ENCODE measurements at places on chromosomes 6 and 20.

GRCh38 chr6:16669227-16669626 is 92.0 kb downstream of the ATXN1 start:
- no peak for DNase-seq

DNA sequence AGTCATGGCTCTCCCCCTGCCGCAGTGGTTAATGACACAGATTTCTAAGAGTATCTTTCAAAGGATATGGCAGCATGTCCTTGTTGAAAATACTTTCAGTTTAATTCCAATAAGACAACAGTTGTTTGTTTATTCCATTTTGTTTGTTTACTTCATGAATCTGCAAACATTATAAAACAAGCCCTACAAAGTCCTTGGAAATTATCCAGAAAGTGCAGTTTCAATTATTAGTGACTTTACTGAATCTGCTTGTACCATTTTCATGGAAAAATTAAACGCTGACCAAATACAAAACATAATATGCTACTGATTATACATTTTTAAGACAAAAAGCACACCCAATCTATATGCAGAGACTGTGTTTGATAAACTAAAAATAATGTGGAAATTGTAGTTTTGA is 3.3 kb downstream of the HEY2 start:
- DNase-seq: no peak

DNA sequence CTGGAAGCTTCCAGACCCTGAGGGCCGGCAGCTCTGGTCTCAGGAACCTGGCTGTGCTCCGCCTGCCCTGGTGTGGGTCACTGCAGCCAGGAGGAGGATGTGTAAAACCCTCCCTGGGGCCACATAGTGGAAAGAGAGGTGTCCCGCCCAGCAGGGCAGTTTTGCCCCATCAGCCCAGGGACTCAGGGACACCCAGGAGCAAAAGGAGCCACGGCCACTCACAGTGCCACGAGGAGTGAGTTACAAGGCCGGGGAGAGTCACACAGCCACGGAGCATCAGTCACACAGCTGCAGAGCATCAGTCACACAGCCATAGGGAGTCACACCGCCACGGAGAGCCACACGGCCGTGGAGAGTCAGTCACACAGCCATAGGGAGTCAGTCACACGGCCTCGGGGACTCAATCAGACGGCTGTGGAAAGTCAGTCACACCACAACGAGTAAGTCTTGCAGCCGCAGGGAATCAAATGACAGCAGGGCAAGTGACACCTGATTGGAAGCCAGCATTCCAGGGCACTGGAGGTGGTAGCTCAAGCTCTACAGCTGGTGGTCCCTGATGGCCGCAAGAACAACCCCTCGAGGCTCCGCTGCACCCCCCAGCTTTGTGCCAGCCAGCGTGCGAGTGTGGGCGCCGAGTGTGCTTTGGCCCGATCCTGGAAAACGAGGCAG is 60.9 kb downstream of the DLL1 start:
- no peak for DNase-seq

DNA sequence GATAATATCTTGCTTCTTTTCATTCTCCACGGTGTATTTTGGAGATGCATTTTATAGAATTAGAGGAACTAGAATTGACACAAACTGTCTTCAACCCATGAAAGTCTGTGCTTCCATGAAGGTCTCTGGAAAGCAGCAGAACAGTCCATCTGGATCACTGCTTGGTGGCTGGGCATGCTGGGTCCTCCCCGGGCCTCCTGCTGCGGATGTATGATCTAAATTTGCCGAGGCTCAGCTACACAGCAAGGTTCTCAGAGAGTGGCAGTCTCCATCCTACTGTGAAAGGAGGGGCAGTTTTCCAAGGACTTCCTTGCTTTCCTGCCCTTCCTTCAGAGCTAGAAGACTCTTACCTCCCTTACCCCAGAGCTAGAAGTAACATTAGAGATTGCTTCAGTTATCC is 15.1 kb downstream of the PKIG start:
- no peak for DNase-seq

- DNase-seq: peak; percentile 22
These were observed 13.1 kb upstream of the NT5DC1 start for GRCh38 chr6:116087437-116088027.

GRCh38 chr6:112044856-112045255 is 9.0 kb upstream of the CCN6 start:
- DNase-seq: no peak

GRCh38 chr6:23418095-23418494 is 707.9 kb upstream of the NRSN1 start:
- DNase-seq: no peak

DNA sequence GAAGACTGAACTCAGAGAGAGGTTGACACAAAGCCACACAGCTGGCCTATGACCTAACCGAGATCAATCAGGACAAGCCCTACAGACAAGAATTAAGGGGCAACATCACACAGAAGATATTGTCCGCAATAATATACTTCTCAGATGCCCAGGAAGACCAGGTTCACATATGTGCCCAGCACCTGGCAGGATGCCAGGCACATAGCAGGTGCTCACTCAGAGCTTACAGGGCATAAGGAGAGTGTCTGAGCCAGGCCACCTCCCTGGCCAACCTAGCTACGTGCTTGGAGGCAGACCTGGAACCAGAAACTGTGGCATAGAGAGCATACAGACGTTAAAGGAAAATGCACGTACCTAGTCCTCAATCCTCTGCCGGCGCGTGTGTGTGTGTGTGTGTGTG is 87.0 kb upstream of the LRFN2 start:
- no peak for DNase-seq

DNA sequence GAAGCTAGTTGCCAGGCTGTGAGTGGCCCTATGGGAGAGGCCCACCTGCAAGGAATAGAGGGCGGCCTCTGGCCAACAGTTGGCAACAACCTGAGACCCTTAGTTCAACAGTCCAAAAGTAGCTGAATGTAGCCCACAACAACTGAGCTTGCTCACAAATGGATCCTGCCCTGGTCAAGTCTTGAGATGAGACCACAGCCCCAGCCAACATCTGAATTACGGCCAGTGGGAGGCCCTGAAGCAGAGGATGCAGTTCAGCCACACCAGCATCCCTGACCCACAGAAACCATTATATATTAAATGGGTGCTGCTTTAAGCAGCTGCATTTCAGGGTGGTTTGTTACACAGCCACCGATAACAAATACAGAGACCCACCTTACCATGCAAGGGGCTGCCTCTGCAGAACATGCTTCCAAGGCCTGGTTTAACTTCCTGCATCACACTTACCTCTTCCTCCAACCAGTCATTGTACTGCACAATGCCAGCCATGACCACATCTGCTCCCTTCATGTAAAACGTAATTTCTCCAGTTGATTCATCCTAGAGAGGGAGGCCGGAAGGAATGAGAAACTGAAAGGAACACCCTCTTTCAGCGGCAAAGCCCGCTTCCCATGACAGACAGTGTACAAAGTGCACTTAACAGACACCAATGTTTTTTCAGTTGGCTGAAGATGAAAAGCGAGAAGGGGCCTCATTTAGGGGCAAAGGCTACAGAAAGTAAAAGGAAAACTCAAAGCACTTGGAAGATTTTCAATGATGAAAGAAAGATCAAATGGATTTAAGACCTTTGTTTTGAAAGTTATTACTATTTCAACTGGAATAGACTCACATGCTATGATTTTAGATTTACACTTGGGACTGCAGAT is 86.2 kb upstream of the NFATC2 start:
- no peak for DNase-seq

DNA sequence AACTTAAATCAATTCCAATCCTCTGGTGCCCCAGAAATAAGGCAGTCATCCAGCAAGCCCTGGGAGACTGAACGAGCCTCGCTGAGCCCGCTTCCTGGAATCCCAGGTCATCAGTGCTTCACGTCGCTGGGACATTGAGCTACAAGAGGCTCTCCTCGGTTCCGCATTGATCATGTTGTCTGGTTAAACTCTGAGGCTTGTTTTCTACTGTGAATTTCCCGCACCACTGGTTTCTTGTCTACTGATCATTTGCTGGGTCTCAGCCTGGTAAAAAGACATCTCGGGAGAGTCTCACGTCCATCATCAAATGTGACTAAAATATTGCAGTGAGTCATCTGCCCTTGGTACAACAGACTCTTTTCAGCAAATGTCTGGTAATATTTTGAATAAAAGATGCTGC is 569.2 kb downstream of the QKI start:
- DNase-seq: no peak

GRCh38 chr6:157552081-157552747 is 171.2 kb downstream of the ZDHHC14 start:
- no peak for DNase-seq

- no peak for DNase-seq
These were observed 1.6 kb downstream of the NOX3 start for GRCh38 chr6:155454008-155454407.

DNA sequence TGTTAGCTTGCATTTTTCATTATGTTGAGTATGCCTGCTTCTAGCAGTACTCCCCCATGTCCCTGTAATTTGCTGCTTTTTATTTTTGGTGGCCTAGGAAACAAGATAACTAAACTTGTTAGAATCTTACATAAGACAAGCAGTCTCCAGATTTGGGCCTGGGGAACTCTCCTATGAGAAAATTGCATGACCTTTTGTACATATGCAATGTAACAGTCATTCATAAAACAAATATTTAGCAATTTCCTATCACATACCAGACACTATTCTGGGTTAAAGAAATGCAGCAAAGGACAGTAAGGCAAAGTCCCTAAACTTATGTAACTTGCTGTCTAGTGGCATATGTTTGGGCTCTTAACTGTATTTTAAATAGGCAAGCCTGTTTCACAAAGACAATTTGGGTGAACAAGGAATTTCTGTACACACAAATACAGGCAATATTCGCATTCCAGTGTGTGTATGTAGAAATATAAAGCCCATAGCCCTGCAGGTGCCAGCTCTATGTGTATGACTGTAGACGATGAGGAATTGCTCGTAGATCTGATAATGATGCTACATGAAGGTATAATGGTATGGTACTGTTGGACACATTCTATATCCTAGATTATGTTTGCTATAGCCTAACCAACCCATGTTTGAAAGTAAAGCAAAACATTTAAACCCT is 305.2 kb upstream of the CITED2 start:
- DNase-seq: no peak

DNA sequence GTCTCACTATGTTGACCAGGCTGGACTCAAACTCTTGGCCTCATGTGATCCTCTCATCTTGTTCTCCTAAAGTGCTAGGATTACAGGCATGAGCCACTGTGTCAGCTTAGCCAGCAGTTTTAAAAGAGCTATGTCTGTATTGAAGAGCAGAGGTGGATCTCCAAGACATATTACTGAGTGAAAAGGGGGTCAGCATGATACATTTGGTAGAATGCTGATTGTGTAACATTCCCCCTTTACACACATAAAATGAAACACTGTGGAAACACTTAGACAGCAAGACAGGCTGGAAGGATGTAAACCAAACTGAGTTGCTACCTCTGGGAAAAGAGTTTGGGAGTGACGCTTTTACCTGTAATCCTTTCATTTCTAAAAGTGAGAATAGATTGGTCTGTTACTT is 1.7 kb upstream of the RIPOR3 start:
- DNase-seq: no peak

GRCh38 chr20:24501764-24502556 is 32.5 kb downstream of the SYNDIG1 start:
- peak; percentile 76 for DNase-seq

- DNase-seq: peak; percentile 85
These were observed 169.3 kb upstream of the ZNF337 start for GRCh38 chr20:25865715-25866656.

GRCh38 chr20:2524709-2525506 is 11.5 kb upstream of the TMC2 start:
- DNase-seq: peak; percentile 70

- DNase-seq: no peak
These were observed 218.7 kb upstream of the FUT9 start for GRCh38 chr6:95797054-95797453.

DNA sequence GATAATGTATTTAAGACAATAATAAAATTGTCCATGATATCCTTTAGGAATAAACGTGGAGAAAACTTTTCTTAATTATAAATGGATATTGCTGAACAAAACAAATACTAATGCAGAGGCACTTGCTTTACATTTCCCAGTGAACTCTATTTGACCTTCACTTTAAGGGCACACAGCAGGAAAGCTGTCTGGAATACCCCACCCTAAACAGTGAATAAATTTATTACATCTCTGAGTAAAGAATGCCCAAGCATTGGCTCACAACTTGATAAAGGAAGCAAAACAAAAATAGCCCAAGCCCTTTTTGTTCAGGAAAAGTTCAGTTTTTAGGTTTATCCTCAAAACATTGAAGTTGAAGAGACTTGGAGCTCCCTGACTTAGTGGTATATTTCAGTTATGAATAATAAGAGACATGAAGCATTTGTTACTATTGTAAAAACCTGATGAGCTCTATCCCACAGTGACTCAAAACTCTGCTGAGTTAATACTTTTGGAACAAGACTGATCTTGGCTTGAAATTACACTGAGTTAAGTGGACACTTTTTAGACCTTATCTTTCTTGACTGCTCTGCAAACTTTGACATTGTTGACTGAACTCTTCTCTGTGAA is 353.9 kb downstream of the BCKDHB start:
- no peak for DNase-seq

DNA sequence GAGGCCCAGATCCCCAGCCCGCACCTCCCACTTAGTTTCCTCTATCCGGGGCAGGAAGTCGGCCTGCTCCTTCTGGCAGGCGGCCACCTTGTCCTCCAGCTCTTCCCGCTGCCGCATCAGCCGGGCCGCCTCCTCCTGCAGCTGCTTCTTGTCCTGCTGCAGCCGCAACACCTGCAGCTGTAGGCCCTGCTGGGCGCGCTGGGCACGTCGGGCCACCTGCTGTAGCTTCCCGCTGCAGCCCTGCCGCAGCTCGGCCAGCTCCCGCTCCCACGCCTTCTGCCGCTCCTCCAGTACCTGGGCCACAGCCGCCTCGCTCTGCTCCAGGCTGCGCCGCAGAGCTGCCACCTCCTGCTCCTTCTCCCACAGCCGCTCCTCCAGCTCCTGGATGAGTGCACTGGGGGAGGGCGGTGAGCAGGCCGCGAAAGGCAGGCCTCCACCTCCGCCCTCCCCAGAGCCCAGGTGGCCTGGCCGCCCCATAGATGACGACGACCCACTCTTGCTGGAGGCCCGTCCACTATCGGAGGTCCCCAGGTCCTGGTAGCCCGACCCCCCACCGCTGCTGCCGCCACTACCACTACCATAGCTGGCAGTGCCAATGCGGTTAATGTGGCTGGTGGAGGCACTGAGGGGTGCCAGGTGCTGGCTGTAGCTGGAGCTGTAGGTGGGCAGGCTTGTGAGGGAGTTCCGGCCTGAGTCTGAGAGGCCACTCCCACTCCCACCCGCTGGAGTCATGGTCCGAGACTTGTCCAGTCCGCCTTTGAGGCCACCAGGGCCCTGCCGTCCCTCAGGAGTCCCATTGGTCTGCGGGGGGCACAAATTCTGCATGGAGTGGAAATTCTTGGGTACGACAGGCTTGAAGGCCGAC is 6.0 kb upstream of the FASTKD5 start:
- no peak for DNase-seq

- DNase-seq: no peak
These were observed 31.0 kb upstream of the ULBP3 start for GRCh38 chr6:150099953-150100352.

Measured in hepatocyte (in vitro differentiated cells).